ENCODE measurements at places on chromosomes 5 and 9.

GRCh38 chr9:19922476-19923118 lies 133.8 kb upstream of the SLC24A2 start:
- no peak for DNase-seq

DNA sequence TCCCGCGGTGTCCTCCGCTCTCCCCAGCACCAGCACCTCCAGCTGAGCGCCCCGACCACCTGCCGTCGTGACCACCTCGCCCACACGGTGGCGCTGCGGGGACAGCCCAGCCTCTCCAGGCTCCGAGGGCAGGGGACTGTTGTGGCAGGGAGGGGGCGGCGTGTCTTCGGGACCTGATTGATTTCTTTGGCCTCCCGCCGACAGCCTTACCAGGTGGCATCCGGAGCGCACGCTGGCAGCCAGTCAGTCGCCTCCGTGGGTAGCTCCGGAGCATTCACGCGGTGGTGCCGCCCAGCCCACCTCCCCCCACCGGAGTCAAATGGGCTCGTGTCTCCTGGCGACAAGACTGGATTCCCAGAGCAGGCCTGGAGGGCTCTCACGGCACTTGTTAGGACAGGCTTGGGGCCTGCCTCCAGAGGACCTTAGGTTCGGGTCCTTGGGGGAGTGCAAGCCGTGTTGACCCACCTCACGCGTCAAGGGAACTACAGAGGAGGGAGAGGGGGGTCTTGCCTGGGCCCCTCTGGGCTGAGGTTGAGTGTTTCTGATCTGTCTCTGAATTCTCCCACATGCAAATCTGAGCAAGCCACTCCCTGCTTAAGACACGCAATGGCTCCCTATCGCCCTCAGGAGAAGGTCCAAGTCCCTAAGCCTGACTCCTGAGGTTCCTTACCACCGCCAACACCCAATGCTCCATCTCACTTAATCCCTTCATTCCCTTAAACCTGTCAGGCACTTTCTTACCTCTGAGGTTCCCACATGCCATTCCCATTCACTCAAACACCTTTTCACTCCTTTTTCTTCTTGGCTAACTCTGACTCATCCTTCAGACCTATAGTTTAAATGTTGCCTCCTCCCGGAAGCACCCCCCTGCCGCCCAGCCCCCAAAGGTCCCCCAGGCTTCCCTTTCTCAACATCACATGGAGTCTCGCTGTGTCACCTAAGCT lies 51.2 kb upstream of the GGTA1 start:
- DNase-seq, result peak; percentile 75

DNA sequence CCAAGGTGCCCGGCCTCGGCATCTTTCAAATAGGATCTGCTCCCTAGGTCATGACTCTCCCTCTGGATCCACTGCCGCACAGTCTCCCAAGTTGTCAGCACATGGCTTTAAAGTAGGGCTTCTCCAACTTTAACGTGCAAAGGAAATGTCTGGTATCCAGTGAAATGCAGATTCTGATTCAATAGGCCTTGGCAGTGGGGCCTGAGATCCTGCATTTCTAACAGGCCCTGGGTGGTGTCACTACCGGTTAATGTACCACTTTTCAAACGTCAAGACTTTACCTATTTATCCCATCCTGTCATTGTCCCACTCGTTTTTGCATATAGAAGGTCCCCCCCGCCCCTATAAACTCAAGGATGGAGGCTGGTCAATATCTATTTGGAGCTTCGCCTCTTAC lies 137.6 kb upstream of the ZNF618 start:
- DNase-seq, result no peak

GRCh38 chr5:173729079-173729765 lies 112.8 kb upstream of the BOD1 start:
- DNase-seq, result no peak

GRCh38 chr5:74576941-74577456 lies 63.5 kb downstream of the ENC1 start:
- DNase-seq, result no peak

- no peak for DNase-seq
Observed at GRCh38 chr5:124111886-124112285, 599.9 kb downstream of the CSNK1G3 start.

DNA sequence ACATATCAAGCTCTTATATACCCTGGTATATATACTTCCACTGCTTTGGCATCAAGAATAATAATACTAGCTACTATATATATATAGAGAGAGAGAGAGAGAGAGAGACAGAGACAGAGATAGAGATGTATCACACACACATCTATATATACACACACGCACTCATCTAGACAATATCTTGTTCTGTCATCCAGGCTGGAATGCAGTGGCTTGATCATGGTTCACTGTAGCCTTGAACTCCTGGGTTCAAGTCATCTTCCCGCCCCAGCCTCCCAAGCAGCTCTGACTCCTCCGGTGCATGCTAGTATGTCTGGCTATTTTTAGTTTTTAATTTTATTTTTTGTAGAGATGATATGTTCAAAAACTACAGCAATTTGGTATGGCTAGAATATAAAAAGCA lies 22.5 kb downstream of the ANKHD1 start:
- DNase-seq, result no peak

DNA sequence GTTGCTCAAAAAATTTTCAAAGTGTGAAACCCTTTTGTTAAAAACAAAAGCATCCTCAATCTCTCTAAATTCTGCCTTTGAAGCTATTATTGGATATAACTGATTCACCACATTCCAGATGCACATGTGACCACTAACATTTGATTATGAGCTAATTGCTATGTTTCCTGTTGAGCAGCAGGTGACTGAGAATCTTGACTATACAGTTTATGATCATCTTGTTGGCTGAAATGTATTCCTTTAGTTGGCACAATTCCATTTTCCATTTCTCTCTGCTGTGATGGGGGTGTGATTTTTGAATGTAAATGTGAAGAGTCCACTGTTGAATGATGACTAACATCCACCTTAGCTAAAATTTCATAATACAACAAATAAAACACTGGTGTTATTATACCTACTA lies 10.7 kb downstream of the LYSMD3 start:
- DNase-seq, result no peak

DNA sequence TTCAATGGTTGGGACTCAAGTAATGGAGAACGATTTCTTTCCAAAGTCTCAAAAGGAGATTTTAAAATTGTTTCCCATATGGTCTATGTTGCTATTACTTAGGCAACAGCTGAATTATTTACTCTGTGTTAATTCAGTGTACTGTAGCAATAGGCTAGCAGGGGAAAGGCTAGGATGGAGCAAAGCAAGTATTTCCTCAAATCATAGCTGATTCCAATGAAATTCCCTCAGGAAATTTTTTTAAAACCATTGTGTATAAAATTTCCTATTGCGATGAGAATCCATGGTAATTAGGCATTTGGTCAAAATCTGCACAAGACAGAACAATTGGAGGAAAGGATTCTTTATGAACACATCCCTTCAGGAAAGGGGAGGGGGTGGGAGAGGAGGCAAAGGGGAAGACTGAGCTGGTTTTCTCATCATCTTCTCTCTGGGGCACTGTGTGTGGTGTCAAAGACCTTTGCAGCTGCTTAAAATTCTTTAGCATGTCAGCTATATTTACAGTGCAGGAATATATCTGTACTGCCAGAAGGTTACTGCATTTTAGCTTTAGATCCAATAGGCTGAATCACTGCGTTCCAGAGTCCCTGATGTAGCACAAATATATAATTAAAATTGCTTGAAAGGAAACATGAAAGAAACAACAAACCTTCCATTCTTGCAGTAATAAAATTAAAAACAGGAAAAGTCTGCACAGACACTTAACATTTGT lies 95.3 kb downstream of the ZNF608 start:
- no peak for DNase-seq

DNA sequence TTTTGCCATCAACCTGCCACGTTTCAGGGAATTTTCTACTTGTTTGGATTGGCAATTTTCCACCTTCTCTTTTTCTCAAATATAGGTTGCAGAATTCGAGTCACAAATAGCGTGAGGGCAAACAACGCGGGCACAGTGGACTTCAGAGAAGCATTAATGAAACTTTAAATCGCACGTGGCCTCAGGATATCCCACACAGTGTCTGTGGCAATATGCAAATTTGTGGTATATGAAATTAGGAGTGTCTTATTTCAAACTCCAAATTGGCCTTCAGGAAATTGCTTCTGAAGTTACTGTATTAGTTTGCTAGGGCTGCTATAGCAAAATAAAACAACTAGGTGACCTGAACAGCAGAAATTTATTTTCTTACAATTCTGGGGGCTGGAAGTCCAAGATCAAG lies 91.2 kb downstream of the MTRR start:
- DNase-seq, result no peak

DNA sequence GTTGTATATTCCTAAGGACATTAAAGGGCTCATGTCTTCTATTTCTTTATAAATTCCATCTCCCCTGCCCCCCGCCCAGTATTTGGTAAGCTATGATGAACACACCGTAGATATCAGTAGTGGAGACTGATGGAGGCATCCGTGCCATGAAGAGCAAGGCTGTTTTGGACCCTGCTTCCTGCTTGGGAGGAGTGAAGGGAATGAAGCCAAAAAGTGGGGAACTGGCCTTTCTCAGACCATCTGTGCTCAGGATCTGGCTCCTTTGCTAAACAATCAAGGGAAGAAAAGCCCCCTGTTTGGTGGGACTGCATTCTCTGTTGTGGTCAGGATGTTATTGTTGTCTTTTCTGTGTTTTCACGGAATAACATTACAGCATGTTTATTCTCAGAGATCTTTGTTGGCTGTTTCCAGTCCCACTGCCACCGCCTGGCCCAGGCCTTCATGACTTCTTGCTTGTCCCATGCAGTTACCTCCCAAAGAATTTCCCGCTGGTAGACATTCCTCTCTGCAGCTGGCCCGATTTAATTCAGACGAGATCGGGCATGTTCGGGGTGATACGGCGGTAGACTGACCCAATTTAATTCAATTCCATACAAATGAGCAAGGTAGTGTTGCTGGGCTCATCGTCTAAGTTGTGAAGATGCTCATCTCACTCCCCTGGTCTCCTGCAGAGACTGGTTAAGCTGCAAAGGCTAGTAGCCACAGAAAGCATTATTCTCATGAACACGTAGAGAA lies 31.4 kb upstream of the ANKH start:
- no peak for DNase-seq

DNA sequence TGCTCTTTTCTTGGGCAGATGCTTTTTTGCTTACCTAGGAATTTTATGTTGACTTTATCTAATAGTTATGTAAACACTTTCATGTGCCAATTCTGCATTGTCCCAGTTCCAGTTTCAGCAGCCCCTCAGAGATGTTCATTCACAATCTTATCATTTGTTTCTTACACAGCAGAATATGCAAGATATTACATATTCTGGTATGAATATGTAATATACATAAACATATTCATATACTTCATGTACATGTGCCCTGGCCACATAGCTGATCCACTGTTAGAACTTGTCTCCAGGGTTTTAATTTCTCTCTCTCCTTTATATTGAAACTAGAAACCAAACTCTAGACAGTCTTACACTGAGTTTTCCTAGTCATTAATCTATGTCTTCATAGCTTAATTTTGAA lies 90.2 kb upstream of the PARP8 start:
- no peak for DNase-seq

DNA sequence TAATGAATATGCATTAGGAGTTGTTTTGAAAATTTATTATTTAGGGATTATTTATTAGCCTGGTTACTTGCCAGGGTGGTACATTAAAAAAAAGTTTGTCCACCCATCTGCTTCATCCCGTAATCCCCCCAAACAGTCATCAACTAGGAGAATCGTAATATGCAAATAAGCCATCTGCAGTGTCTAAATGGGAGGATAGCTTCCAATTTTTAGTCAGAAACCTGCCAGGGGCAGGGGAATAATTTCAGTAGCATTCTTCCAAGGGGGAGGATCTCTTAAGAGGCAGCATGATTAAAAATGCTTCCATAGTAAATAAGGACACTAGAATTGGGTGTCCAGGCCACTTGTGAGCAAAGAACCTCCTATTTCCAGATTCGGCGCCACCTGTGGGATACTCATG lies 43.3 kb downstream of the SH3GL2 start:
- no peak for DNase-seq

DNA sequence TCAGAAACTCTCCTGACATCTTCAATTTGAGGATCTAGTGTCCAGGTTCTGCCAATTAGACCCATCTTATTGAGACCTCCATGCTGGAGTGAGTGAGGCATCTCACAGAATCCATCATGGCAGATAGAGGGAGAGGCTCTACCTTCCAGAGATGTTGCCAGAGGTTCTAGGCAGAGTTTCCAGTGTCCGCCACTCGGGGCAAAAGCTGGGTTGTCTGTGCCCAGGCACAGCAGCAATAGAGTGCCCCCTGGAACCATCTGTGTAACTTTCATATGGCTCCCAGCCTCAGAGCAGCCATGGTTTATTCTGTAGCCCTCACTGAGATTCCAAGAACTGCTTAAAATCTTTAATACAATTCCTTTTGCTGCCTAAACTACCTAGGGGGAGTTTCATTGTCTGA lies 16.6 kb upstream of the CCDC112 start:
- DNase-seq, result no peak

GRCh38 chr9:87798261-87798833 lies 72.4 kb downstream of the CTSL start:
- DNase-seq, result no peak

- no peak for DNase-seq
Observed at GRCh38 chr9:106082621-106083020, 388.3 kb downstream of the TMEM38B start.

- no peak for DNase-seq
Observed at GRCh38 chr5:146789712-146790653, 88.6 kb downstream of the PPP2R2B start.

- no peak for DNase-seq
Observed at GRCh38 chr9:109083813-109084405, 35.8 kb downstream of the TMEM245 start.

DNA sequence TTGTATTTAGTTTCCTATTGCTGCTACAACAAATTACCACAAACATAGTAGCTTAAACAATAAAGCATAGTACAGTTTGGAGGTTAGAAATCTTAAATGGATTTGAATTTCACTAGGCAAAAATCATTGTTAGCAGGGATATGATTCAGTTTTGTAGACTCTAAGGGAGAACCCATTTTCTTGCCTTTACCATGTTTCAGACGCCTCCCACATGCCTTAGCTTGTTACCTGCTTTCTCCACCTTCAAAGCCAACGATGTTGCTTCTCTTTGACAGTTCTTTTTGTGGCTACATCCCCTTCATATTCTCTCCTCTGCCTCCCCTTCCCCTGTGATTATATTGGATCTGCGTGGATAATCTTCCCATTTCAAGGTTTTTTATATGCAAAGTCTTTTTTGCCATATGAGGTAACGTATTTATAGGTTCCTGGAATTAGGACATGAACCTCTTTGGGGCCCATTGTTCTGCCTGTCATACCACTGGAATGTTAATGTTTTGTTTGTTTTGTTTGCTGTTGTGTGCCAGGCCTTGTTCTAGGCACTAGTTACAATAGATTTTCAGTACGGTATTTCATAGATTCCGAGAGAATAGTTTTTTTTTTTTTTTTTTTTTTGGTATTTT lies 54.1 kb downstream of the UHRF2 start:
- no peak for DNase-seq

GRCh38 chr9:16873126-16873802 lies 2.8 kb upstream of the BNC2 start:
- no peak for DNase-seq

All from activated T-cell treated with anti-CD3 and anti-CD28 coated beads for 48 hours (primary cell).